ENCODE measurements at places on chromosomes 1 and 21.

DNA sequence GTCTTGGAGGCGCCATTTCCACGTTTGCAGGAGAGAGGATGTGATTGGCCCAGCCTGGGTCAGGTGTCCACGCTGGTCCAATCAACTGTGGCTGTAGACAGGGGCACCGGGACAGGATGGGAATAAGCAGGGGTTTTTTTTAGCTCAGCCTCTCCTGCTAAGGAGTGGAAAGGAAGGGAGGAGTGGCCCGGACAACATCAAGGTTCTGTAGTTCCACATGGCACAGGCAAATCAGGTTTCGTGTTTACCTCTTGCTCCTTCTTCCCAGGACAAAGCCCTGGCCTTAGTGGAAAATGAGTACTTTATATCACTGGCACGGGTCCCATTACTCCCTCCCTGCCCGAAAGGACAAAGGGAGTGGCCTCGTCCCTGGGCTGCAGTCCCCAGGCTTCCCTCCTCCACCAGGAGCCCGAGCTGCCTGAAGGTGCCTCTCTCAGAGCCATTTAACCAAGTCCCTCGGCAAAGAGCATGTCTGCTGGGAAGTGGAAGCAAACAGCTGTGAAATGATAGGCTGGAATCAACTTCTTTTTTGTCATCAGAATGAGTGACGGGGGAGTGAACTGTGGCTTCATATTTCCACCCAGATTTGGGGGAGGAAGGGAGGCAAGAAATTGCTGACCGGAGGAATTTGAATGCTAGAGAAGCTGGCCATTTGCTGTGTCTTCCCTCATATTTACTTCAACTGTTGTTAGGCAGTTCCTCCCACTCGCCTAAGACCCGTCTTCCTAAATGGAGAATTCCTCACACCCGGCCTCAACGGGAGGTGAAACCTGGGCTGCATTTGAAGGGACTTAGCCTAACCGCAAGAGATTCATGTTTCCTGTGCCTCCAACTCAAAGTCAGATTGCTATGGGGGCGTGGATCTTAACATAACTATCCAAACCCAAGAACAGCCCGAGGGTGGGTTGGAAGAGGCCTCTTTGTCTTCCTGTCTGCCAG lies 84.9 kb upstream of the SLC44A3 start:
- DNase-seq = no peak

DNA sequence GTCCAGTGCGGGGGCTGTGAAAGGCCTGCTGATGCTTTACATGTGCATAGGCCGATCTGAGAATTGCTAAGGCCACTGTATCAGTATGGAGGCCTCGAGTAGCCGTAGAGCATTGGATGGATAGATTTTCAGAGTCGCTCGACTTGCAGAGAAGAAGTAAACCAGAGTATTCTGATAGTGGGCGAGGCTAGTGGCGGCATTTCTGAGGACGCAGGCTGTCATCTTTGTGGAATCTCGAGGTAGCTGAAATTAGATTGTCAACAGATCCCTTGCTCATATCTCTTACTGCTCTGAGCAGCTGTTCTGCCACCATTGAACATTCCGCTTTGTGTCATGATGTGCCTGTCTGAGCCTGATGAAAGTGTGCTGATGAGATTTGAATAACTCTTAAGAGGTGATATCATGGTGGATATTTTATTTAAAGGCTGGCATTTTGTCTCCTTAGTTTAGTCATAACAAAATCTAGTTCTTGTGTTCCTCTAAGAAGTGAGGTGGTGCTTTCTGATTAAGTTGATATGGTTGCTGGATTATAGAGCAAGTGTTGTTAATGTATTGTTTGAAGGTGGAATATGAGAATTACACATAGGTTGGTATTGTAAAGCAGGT lies 1.5 kb downstream of the KIF1B start:
- DNase-seq = no peak

DNA sequence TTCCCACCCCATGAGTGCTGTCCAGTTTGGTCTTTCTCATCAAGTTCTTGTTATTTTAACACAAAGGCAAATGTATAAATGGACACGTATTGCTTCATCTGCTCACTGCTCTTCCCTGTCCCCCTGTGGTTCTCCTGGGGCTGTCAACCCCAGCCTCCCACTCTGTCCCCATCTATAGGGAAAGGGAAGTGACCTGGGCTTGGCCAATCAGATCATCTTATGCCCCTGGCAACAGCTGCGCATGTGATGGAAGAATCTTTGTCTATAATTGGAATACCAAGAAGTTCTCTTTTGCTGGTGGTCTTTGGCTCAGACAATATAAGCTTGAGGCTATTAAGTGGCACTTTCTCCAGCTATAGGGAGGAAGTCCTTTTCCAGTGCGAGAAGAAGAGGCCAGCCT lies 4.7 kb upstream of the CCSAP start:
- DNase-seq = no peak

DNA sequence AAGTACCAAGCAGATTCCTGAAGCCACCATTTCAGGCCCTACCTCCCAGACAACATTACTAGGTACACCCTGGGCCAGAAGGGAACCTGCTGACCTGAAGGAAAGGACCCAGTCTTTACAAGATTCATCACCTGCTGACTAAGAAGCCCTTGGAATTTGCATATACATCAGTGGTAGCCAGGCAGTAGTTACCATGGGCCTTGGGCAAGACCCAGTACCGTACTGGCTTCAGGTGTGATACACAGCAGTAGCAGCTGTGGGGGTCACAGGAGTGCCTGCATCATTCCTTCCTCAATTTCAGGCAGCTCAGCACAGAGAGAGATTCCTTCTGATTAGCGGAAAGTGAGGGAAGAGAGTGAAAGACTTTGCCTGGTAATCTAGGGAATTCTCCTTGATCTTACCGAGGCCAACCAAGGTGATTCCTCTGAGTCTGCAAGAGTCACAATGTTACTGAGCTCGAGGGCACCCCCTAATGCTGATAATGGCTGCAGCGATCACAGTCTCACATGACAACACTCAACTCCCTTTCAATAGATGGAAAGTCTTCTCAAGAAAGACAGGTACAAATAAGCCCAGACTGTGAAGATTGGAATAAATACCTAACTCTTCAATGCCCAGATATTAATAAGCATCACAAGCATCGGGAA lies 22.0 kb upstream of the UHMK1 start:
- no peak for DNase-seq

DNA sequence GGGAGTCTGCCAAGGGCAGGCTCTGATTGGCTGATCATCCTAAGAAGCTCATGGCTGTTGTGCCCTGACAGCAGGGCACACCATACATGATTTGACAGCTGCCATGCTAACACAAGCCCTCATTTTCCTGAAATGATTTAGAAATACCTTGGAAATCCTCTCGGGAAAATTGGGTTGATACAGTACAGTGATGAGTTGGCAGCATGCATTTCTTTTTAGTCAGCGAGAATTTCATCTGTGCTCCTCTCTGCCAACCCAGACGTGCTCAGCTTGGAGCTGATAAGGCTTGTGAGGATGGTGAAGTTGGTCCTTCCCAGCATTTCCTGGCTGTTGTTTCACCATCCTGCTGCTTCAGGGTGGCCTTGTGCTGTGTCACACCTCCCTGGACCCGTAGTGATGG lies 22.6 kb upstream of the KCNQ4 start:
- DNase-seq = no peak

DNA sequence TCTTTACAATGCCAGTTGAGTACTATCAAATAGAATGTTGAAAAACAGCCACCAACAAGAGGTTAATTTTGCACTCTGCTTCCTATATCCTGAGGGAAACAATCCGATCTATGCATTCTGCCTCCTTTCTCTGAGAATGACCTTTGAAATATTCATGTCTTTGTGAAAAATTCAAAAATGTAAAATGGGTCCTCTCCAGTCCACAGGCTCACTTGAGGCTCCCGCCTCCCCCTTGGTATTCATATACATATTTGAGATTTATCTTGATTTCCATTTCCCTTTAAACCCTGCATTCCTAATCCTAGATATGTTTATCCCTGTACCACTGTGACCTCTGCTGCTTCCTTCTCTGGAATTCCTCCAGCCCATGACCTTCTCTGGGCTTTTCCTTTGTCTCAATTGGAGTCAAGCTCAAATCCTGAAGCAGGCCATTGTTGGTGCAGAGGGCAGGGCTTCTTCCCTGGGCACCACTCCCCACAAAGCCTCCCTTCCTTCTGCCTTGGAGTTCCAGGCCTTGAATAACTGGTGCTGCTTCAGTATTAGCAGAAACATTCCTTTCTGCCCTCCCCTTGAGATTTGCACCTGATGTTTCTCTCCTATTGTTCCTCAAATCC lies 296.8 kb downstream of the PBX1 start:
- DNase-seq = no peak

DNA sequence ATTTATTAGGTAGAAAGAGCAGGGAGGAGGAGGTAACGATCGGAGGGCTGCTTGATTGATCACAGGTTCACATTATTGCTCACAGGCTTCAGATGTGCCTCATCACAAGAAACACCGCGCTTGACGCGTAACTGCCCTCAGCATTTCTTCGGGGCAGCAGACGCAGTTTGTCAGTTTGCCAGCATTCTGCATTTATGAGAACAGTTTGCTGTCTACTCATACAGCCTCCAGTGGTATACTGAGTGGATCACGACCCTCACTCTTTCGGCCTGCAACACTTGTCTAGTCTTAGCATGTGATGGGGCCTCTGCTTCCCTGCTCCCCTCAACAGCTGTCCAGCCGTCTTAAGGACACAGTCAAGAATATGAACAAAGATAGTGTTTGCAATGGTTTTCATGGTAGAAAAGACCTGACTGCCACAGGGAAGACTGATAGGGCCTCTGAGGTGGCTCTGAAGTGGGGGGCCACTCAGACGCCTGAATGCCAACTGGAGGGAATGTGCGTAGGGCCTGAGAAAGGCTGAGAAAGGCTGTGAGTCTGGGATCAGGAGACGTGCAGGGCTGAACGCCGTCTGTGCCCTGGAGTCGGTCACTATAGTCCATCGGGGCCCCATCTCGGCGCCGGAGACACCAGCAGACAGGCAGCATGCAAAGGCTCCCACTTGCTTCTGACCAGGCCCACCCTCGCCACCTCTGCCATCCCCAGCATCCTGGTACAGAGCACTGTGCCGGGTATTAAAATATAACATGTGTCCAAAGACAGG lies 45.0 kb downstream of the UBE2G2 start:
- no peak for DNase-seq

GRCh38 chr1:233614173-233614742 lies 352 bp downstream of the KCNK1 start:
- DNase-seq = no peak

GRCh38 chr1:40703316-40703715 lies 11.8 kb downstream of the NFYC start:
- DNase-seq = no peak

- no peak for DNase-seq
Observed at GRCh38 chr21:43827015-43827611, 37.7 kb downstream of the RRP1 start.

- DNase-seq = no peak
Observed at GRCh38 chr1:183291802-183292514, 105.9 kb downstream of the LAMC2 start.

GRCh38 chr1:12346483-12347151 lies 116.8 kb downstream of the VPS13D start:
- DNase-seq = no peak
